ENCODE measurements at places on chromosomes 3 and 15.
A peak's percentile ranks its signal among the peaks of the same experiment; 100 is the strongest.

- peak; percentile 8 for DNase-seq
These were observed 333.4 kb downstream of the THSD4 start for GRCh38 chr15:71448688-71449114.

GRCh38 chr3:71659864-71660591 is 65.2 kb downstream of the EIF4E3 start:
- no peak for DNase-seq

GRCh38 chr3:184620475-184621119 is 59.0 kb downstream of the EPHB3 start:
- no peak for DNase-seq

DNA sequence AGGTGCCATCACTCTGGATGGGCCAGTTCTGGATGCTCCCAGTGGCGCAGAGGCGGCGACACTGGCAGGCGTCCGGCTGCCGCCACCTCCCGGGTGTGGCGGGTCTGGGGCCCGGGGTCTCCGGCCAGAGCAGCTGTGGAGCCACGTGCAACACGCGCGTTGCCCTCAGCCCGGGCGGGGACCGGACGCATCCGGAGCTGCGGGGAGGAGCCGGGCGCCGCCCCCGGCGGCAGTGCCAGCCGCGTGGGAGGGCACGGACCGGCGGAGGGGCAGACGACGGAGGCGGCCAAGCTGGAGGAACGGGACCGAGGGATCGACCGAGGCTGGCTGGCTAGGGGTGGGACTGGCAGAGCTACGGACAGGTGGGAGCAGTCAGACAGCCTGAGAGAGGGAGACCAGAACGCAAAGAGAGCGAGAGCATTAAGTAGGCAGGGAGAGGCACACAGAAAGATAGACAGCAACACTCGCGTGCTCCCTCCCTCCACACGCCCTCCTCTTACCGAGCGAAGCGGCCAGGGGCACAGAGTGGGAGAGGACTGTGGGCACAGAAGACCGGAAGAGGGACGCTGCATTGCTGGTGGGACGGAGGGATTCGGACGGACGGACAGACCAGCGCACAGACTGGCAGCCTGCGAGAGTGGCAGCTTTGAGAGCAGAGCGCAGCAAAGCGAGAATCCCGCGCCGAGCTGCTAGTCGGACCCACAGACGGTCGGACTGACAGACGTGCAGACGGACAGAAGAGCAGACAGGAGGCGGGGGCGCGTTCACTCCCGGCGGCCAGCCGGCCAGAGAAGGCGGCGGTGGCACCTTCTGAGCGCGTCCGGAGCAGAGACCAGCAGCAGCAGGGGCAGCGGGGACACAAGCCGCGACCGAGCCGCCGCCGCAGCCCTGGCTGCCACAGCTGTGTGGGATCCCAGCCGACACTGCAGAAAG is at the start of gene ARPP21:
ARPP21 (plus strand) TSS at position 272 of the 933 bp plus-strand sequence. CDS start 42,227 bp downstream, outside the sequence.
- DNase-seq: peak; percentile 13

- no peak for DNase-seq
These were observed 205.7 kb upstream of the BHLHE40 start for GRCh38 chr3:4773583-4773982.

DNA sequence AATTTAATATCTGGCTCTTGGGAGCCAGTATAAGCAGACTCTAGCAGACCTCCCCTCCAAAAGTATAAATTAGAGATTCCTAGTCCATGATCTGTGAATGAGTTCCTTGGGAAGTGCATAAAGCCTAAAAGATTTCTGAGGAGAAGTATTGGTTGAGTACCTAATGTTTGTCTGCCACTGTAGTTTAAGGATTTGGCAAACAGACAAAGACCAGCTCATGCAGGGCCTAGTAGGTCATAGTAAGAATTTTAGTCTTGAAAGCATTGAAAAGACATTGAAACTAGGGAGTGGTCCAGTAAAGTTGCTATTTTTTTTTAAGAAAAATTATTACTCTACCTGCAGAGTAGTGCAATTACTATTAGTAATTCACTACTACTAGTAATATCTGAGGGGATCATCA is 67.5 kb downstream of the SPRED1 start:
- no peak for DNase-seq

DNA sequence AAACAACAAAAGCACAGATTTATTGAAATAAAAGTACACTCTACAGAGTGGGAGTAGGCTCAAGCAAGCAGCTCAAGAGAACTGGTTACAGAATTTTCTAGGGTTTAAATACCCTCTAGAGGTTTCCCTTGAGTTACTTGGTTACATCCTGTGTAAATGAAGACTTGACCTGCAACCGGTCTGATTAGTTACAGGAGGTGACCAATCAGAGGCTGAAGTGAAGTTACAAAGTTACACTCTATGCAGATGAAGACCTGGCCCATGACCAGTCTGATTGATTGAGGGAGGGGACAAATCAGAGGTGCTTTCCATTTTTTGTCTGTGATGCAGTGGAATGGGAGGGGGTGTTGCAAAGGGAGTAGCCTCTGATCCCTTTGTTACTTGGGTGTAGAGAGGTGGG is 723.4 kb downstream of the ZPLD1 start:
- no peak for DNase-seq

GRCh38 chr3:33629219-33629618 is 88.8 kb downstream of the CLASP2 start:
- DNase-seq: no peak
